Brain (organoid and tissue), 16 donors: ENCODE measurements at places on chromosomes 12 and 14. TPM values are rescaled to one million over a fixed set of nuclear protein-coding genes. Genes with fewer than 3 reads are reported as not detected.

VPS37B gene
- 17.2 TPM for polyA plus RNA-seq

ADSS1 gene
- polyA plus RNA-seq = 15.7 TPM

RFLNA gene
- polyA plus RNA-seq = 1.5 TPM

PDE3A gene
- polyA plus RNA-seq = 0.75 TPM

PTPRB gene
- polyA plus RNA-seq = 4.6 TPM

MIPOL1 gene
- polyA plus RNA-seq = 2.1 TPM

YY1 gene
- 43.9 TPM for polyA plus RNA-seq

ALDH1L2 gene
- 1.2 TPM for polyA plus RNA-seq

LRTM2 gene
- polyA plus RNA-seq = 7.7 TPM

HOXC13 gene
- polyA plus RNA-seq = not detected

KLHL33 gene
- polyA plus RNA-seq = not detected

GSG1 gene
- polyA plus RNA-seq = not detected

PLCZ1 gene
- not detected for polyA plus RNA-seq

MANSC4 gene
- polyA plus RNA-seq = not detected

CHST11 gene
- 7.2 TPM for polyA plus RNA-seq

BICDL1 gene
- 22.9 TPM for polyA plus RNA-seq

ACOT4 gene
- 2.4 TPM for polyA plus RNA-seq

CLEC1B gene
- polyA plus RNA-seq = not detected

GPR137C gene
- 5.4 TPM for polyA plus RNA-seq

RNASE3 gene
- not detected for polyA plus RNA-seq

NABP2 gene
- 85.2 TPM for polyA plus RNA-seq

EIF2B2 gene
- 98.5 TPM for polyA plus RNA-seq

LRRC10 gene
- not detected for polyA plus RNA-seq

C14orf132 gene
- 69.2 TPM for polyA plus RNA-seq

RNASE13 gene
- polyA plus RNA-seq = not detected

SOAT2 gene
- polyA plus RNA-seq = not detected

DHH gene
- 0.15 TPM for polyA plus RNA-seq

NINJ2 gene
- polyA plus RNA-seq = 26.6 TPM

KLRD1 gene
- 0.46 TPM for polyA plus RNA-seq

PRB2 gene
- polyA plus RNA-seq = not detected
